ENCODE measurements at places on chromosomes 1 and 21.

- DNase-seq: no peak
These were observed 116.0 kb upstream of the GUCA2B start for GRCh38 chr1:42037161-42037560.

DNA sequence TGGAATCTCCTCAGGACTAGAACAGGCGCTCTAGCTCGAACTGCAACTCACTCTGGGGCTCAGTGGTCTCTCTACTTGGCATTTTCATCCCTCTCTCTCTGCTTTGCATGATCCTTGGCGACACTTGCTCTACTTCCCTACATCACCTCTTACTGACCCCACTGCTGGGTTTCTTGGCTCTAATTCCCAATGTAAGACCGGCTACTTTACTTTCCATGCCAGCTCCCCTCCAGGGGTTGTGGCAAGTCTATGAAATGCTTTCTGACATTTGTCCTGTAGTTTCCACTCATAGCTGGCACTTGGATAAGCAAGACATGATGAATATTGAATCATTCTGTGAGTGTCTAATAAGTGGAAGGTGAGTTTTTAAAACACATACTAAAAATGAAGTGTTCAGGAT lies 292.3 kb downstream of the USP25 start:
- DNase-seq: no peak

DNA sequence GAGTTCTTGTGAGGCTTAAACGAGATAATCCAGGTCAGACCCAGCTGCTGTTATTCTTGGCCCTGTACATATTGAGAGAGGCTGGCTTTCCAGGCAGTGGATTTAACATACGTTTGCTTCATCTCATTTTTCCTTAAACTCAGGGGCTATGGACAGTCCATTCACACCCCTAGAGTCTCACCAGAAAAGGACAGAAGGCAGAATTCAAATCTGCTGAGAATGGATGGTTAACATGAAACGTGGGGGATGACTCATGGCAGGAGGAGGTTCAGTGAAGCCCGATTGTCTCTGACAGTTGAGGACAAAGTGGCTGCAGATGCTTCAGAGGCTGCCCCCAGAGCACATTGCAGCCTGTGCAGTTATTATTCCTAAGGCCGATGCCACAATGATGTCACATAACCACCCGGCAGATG lies 39.5 kb downstream of the TGFB2 start:
- DNase-seq: no peak

DNA sequence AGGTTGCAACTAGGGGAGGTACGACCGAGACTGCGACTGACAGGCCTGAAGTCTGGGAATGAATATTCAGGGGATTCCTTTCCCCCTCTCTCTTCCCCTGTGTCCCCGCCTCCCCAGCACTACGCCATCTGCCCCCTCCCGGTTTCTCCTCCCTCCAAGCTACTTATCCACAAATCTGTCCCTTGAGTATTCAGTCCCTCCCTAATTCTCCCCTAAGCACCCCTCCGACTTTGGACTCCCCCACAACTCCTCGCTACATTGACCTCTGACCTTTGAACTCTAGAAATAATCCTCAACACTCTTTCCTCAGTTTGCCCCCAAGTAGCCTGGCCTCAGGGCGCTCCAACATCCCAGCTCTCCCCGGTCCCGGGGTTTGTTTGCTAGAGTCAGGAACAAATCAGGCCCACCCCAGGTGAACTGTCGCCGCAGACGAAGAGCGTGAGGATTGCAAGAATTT lies 393 bp downstream of the LYSMD1 start:
- DNase-seq: no peak

DNA sequence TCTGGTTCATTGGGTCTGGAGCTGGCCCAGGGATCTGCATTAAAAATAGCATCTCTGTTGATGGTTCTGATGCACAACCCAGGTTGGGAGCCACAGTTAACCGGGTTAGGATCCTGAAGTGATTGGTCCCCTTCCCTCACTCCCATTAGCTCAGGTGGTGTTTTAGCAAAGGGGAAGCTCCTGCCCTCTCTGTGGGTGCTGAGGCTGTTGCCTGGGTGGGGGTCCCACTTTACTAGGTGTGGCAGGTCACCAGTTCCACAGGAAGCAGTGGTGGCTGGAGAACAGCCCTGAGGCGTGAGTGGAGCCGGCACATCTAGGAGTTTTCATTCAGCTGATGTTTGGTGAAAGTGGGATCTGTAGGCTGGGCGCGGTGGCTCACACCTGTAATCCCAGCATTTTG lies 86.5 kb downstream of the MAN1C1 start:
- DNase-seq: no peak

GRCh38 chr1:243946253-243946652 lies 96.2 kb upstream of the AKT3 start:
- DNase-seq: no peak

DNA sequence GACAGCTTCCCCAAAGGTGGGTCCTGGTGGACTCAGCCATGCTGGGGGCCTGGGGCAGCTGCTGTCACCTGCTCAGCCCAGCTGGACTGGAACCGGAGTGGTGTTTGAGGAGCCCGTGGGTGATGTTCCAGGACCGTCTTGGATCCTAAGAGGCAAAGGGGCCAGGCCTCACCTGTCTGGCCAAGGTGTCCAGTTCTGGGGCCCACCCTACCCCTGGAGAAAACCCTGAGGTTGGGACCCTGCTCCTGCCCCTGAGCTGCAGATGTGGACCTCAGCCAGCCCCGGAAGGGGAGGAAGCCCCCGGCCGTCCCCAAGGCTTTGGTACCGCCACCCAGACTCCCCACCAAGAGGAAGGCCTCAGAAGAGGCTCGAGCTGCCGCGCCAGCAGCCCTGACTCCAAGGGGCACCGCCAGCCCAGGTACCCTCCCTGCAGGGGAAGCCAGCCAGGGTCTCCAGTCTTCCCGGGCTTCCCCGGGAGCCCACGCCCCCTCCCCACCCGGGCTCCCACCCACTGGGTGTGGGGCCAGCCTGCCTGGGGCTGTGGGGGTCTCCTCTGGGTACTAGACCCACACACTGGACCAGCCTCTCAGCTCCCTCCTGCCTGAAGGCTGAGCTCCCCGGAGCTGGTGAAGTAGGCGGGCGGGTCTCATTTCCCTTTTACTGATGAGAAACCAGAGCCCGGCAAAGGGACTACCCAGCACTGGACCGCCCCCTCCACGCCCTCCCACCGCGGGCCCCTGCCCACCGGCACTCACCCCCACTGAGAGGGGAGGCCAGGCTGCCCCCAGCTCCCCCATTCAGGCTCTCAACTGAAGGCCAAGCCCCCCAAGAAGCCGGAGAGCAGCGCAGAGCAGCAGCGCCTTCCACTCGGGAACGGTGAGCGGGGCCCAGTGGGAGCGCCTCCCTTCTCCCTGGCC lies 1.3 kb downstream of the AIRE start:
- no peak for DNase-seq

- DNase-seq: no peak
These were observed 61.0 kb upstream of the ATP1A1 start for GRCh38 chr1:116311756-116312680.

- no peak for DNase-seq
These were observed 54.2 kb downstream of the SYT2 start for GRCh38 chr1:202656057-202656456.

DNA sequence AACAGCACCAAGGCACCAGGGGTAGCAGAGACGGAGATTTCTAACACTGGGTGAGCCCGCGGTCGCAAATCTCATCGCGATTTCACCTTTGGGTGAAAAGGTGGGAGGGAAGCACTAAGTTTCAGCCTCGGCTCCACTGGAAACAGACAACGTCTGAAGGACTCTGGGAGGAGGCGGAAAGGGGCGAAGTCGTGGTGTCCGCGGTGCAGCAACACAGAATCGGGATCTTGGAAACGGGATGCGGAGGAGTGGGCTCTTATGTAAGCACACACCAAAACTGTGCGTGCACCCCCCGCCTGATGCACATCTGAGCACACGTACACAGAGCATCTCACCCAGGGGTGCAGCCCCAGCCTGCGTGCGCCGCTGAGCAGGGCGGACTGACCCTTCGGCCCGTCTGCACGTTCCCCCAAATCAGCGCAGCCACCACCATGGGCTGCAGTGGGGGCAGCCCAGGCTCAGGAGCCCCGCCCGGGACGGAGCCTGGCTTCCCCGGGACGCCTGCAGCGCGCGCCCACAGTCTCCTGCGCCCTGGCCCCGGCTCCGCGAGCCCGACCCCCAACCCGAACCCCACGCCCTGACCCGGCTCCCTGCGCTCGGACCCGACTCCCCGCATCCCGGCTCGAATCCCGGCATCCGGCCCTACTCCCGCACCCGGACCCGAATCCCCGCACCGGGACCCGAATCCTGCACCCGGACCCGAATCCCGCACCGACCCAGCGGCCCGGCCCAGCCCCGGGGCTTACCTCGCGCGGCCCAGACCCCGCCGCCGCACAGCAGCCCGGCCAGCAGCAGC lies 670 bp downstream of the CLSTN1 start:
- no peak for DNase-seq

DNA sequence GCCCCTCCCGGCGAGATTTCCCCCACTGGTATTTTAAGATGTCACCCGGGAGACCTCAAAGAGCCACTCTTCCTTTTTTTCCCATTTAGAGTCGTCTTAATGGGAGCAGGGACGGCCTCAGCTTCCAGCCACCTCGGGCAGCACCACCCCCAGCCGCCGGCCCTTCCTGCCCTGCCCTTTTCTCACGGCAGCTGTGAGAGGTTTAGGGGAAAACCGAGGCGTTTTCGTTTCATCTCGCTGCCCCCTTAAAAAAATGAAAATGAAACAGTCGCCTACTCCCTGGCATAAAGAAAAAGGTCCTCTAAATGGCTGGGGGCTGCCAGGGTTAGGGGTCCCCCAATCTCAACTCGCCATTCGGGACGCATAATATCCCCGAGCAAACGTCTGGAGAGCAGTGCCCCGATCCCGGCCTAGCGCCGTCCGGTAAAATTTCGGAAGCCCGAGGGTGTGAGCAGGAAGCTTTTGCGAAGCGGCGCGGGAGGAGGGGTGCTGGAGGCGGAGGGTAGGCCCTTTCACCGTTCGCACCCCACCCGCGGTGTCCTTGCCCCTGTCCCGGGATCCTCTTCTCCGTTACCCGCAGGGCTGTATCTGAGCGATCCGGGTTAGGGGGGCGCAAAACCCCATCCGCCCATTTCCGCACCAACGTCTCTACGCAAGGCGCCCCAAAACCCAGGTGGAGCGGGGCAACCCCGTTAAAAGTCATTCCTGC lies 1.2 kb downstream of the RUNX3 start:
- no peak for DNase-seq

- DNase-seq: no peak
These were observed 14.1 kb downstream of the DDAH1 start for GRCh38 chr1:85450832-85451231.

GRCh38 chr1:229999004-229999670 lies 67.9 kb upstream of the GALNT2 start:
- DNase-seq: no peak

GRCh38 chr1:210237981-210238380 lies 5.4 kb downstream of the SERTAD4 start:
- no peak for DNase-seq

- DNase-seq: no peak
These were observed 104.9 kb downstream of the PTGS2 start for GRCh38 chr1:186575348-186575747.

- no peak for DNase-seq
These were observed 89.0 kb upstream of the BCAR3 start for GRCh38 chr1:93770640-93771039.

GRCh38 chr1:83693427-83694126 lies 305.4 kb downstream of the TTLL7 start:
- DNase-seq: no peak

- DNase-seq: no peak
These were observed 397.9 kb downstream of the NPHP4 start for GRCh38 chr1:5594056-5594956.

DNA sequence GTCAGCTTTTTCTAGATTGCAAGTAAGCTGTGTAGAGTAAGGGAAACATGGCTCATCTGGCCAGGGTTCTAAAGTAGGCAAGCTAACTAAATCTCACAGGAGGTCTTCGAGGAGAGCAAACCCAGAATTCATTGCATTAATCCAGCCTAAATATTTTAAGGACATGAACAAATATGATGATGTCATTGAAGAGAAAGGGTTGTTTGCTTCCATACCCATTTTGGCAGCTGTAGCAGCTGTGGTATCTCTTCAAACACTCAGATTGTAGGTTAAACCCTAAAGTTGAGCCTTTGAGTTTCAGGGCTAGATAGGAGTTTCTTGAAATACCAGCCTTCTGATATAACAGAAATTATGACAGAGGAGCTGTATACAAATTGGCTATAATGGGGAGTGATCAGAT lies 200.5 kb upstream of the C1orf105 start:
- DNase-seq: no peak

- DNase-seq: no peak
These were observed 464.2 kb downstream of the NUF2 start for GRCh38 chr1:163785868-163786405.

DNA sequence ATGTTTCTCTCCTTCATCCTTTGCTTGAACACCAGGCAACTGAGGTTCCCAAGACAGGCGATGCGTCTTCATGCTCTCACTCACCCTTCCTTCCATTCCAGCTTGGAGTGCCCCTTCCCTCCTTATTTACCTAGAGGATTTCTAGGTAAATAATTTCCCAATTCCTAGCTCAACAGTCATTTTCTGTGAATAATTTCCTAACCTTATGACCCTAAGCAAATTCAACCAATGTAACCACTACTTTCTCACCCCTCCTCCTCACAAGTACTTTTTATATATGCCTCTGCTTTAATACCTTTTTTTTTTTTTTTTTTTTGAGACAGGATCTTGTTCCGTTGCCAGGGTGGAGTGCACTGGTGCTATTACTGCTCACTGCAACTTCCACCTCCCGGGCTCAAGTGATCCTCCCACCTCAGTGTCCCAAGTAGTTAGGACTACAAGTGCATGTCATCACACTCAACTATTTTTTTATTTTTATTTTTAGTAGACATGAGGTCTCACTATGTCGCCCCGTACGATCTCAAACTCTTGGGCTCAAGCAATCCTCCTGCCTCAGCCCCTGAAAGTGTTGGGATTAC lies 86.7 kb downstream of the USP24 start:
- no peak for DNase-seq

GRCh38 chr1:185353124-185353523 lies 36.1 kb upstream of the IVNS1ABP start:
- DNase-seq: no peak

DNA sequence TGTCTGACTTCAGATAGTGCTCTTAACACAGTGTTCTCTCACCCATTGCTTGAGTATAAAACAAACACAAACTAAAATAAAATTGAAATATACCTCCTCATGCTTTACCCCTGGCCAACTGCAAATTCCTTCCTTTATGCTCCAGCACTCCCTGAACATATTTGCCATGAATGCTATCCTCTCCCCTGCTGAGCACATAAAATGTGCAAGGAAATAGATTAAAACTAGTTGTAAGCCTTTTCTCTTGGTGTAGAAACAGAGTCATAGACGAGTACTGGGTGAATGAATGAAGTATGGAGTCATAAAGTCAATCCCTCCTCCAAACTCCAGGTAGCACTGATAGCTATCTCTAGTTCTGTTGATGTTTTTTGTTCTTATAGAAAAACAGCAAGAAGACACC lies 2.6 kb downstream of the GPR161 start:
- DNase-seq: no peak

- no peak for DNase-seq
These were observed 28.3 kb downstream of the PRDX6 start for GRCh38 chr1:173505391-173505790.

- no peak for DNase-seq
These were observed 31.7 kb downstream of the MAN1A2 start for GRCh38 chr1:117398957-117399356.

- DNase-seq: no peak
These were observed 14.0 kb upstream of the PODN start for GRCh38 chr1:53047737-53048736.
